Lower leg skin (tissue), 4 donors: ENCODE measurements at places on chromosomes 12 and 14. TPM values are rescaled to one million over a fixed set of nuclear protein-coding genes. Genes with fewer than 3 reads are reported as not detected.

GRCh38 chr12:109931143-109931542 lies 31.1 kb downstream of the TCHP start:
- DNase-seq, result no peak

GRCh38 chr12:15691388-15691787 lies 97.8 kb downstream of the EPS8 start:
- no peak for DNase-seq

DNA sequence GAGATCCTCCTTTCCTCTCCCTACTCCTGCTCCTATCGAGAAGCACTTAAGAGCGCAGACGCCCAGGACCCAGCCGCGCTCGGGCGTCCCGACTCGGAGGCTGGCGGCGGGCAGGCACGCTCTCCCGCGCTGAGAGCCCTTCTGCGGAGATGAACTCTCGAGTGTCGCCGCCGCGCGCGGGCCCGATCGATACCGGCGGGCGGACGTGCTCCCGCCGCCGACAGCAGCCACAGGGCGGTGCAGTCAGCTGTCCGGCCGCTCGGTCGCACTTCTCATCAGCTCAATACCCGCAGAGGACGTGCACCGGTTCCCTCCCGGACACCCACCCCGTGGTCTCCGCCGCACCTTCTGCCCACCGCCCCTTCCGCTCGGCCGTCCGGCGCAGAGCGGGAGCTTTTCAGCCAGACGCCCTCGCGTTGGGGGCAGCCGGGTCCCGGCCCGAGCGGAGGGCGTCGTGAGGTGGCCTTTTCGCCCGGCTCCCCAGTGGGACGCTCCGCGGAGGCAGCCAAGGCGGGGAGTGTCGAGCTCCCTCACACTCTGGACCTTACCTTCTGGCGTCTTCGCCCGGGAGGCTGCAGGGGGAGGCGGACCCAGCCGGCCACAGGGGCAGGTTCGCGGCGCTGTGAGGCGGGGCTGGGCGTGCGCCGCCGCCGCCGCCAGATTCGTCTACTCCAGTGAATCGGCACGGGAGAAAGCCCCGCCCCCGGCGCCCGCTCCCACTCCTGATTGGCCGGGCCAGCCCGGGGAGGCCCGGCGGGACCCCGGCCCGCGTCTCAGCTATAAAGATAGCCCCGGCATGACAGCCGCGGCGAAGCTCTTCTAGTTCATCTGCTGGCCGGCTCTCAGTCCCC lies at the start of gene INSM2:
INSM2 (plus strand) TSS at position 808 of the 851 bp plus-strand sequence. CDS start 89 bp downstream, outside the sequence.
- peak; percentile 22 for DNase-seq

DNA sequence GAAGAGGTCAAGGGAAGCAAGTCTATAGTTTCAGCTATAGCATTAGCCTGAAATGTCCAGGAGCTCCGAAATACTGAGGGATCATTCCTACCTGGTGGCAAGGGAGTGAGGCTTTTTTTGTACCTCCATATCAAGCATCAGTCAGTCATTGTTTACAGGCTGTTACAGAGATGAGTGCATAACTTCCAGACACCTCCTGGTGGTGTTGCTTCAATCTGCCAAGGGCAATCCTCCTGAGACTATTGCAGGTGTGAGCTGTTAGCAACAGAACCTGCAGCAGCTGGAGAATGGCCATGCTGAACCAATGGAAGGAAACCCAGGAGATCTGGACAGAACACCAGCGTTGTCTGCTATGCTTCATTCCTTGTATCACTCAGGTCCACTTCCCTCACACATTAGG lies 80.0 kb upstream of the SLC8A3 start:
- DNase-seq, result no peak

GRCh38 chr12:91639327-91639726 lies 456.7 kb upstream of the DCN start:
- DNase-seq, result no peak

DNA sequence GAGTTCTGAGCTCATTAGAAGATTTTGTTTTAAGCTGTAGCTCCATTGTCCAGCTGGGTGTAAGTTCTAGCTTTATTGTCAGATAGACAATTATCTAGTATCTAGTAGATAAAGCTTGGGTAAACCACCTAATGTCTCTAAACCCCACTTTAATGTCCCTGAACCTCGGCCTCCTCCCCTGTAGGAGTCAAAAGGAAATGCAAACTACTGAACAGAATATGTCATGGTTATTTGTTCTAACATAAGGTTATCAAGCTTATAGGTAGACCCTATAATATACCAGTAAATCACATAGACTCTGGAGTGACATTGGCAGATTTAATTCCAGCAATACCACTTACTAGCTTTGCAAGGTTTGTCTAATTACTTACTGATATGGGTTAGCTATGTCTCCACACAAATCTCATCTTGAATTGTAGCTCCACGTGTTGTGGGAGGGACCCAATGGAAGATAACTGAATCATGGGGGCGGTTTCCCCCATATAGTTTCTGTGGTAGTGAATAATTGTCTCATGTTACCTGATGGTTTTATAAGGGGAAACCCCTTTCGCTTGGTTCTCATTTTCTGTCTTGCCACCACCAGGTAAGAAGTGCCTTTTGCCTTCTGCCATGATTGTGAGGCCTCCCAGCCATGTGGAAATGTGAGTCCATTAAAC lies 29.4 kb downstream of the BCAT1 start:
- DNase-seq, result no peak

GRCh38 chr14:98974113-98974512 lies 297.9 kb downstream of the BCL11B start:
- no peak for DNase-seq

DNA sequence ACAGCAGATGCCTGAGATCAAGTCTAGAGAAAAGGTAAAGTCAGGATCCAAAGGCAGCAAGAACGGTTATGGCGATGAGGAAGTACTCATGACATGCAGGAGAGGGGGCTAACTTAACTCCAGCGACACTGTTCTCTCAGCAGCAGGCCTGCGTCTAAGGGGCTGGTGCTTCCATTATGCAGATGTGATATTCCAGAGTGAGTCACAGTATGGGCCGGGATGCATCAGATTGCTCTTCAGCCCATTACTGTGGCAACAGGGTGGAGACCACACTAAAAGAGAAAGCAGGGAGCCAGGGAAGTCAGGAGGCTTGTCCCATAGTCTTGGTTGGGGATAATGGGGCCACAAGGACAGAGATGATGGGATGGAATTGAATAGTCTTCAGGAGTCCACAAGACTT lies 151.8 kb upstream of the NTF3 start:
- DNase-seq, result no peak

GRCh38 chr12:1915082-1915968 lies 3.1 kb downstream of the CACNA2D4 start:
- DNase-seq, result peak; percentile 80

DNA sequence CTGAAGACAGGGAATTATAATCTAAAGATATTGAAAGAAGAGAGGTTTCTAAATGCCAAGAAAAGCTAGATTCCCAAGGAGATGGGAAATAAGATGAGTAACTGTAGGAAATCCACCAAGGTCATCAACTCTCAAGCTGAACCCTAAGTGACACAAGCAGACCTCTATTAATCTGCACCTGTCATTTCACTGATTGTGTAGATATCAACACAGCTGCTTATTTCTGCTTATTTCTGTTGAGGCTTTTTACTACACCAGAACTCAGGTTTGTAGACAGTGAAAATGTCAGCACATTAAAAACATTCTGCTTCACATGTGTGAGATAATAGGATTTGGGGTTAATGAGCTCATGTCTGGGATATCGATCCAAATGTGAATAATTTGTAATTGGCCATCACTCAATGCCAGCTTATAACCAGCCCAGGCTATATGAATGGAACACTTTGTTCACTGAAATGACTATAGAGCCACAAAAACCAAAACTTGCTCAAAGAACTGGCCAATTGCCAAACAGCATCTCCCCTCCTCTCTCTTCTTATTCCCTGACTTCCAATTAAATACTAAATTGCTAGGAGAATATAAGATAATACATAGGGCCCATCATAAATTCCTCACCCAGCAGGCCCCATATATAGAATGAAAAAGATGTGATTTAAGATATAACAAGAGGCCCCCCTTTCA lies 188.7 kb upstream of the ARID2 start:
- no peak for DNase-seq

- no peak for DNase-seq
Measured at GRCh38 chr14:94116701-94117100, 6.2 kb downstream of the IFI27 start.

DNA sequence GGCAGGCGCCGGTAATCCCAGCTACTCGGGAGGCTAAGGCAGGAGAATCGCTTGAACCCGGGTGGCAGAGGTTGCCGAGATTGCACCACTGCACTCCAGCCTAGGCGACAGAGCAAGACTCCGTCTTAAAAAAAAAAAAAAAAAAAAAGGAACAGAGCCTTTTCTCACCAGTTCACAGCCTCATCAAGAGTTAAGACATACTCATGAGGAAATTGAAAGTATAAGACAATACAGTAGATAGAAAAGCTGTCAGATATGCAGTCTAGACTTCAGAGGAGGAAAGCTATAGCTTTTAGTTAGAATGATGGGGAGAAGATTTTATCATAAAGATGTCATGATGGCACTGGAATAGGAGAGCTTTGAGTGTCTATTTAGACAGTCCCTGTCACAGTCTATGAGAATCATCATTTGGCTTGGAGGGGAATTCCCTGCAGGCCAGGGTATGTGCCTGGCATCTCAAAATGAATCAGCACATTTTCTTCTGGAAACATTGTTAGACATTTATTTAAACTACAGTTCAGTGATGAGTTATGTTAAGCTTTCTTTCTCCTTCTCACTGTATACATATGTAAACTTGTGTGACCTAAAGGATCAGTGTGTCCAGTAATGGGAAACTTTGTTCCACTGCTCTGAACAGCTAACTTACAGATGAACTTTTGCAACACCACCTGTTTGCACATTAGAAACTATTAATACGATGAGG lies 2.9 kb upstream of the RAB35 start:
- DNase-seq, result no peak

DNA sequence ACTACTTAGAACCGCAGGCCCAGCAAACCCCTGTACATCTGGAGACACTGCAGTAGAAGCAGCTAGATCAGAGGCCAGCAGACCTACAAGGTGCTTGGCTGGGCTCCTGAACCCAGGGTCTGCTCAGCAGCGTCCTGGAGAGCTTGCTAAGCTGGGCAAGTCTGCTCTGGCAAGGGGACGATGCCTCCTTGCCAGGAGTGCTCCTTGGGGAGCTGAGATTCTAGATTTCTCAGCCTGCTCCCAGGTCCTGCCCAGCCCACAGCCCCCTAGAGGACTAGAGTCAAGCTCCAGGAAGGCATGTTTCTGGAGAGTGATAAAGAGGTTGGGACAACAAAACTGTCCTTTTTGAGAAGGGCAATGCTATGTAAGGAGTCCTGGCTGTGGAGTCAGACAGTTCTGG lies 60.3 kb downstream of the HSPB8 start:
- no peak for DNase-seq

GRCh38 chr12:7642287-7642686 lies 23.4 kb downstream of the APOBEC1 start:
- no peak for DNase-seq

DNA sequence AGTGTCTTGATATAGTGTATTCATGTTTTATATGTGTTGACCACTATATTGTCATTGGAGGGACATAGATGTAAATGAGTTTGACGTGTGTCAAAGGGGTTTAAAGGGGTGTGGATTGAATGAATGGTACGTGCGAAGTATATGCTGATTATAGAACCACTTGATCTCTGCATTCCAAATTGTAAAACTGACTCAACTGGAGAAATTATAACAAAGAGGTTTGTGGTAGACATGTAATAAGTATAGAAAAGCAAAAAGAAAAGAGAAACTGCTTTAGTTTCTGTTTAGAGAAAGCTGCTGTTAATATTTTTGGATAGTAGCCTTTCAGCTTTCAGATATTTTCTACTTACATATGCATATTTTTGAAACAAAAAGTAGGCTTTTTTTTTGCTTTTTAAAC lies 8.9 kb upstream of the MYRFL start:
- no peak for DNase-seq

DNA sequence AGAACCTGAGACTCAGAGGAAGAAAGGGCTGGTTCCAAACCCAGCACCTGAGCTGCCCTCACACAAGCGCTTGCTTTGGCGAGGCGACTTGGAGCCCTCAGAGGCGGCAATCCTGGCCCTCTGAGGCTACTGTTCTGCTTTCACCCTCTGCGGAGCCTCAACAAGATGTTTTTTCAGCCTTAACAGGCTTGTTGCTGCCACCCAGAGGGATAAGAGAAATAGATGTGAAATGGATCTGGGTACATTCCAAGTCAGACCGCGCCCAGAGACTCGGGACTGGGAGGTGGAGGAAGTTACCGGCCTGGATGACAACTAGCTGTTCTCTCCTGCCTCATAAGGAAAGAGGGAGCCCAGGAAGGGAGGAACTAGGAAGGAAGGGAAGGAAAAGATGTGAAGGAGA lies 89.6 kb downstream of the TTC7B start:
- DNase-seq, result peak; percentile 91

DNA sequence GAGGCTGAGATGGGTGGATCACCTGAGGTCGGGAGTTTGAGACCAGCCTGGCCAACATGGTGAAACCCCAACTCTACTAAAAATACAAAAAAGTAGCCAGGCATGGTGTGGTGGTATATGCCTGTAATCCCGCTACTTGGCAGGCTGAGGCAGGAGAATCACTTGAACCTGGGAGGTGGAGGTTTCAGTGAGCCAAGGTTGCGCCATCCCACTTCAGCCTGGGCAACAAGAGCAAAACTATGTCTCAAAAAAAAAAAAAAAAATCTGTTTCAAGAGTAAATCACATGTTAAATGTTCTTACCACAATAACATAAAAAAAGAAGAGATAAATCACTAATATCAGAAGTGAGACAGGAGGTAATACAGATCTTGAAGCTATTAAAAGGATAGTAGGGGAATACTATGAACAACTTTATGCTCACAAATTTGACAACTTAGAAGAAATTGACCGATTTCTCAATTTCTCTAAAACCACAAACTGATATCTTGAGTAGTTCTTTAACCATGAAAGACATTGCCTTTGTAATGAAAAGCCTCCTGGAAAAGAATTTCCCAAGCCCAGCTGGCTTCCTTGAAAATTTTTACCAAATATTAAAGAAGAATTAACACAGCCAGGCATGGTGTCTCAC lies 37.7 kb downstream of the TAOK3 start:
- DNase-seq, result no peak

The KLRC4 gene
- not detected for total RNA-seq

The MANSC4 gene
- total RNA-seq, result not detected

The PTPRB gene
- total RNA-seq, result 7.0 TPM

The EML1 gene
- total RNA-seq, result 10.7 TPM

The RIMBP2 gene
- 3.7 TPM for total RNA-seq

The CPM gene
- 138 TPM for total RNA-seq

The IGF1 gene
- total RNA-seq, result 0.84 TPM

The ZNF385A gene
- 89.0 TPM for total RNA-seq

The UBC gene
- 1,636 TPM for total RNA-seq

The YY1 gene
- total RNA-seq, result 48.5 TPM

The MORN3 gene
- total RNA-seq, result 5.9 TPM

The ZDHHC22 gene
- total RNA-seq, result not detected

The CCDC184 gene
- 0.36 TPM for total RNA-seq

The KRT82 gene
- 10.3 TPM for total RNA-seq

The SAMD15 gene
- total RNA-seq, result not detected

The OR6C2 gene
- total RNA-seq, result not detected

The DPY19L2 gene
- total RNA-seq, result 2.6 TPM

The UBR7 gene
- total RNA-seq, result 36.4 TPM

The CACNA1C gene
- total RNA-seq, result 0.38 TPM

The FAM181A gene
- total RNA-seq, result not detected
